ENCODE measurements at places on chromosomes 12 and 14.

DNA sequence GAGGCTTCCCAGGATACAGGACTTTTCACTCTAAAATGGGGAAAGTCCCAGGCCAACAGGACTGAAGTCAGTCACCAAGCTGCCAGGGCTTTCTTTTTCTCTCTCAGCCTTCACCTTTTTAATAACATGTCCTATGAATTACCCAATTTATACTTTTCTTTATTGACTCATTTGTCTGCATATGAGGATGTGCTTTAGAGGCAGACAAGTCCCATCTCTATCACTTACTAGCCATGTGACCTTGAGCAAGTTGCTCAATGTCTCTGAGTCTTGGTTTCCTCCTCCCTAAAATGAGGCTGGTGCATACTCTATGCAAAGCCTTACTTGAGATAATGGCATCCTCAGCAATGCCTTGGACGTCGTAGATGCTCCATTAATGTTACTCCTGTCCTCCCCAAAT, 98.1 kb upstream of the TMPO start:
- DNase-seq: no peak

GRCh38 chr12:124630791-124631313, 63.4 kb upstream of the NCOR2 start:
- no peak for DNase-seq

DNA sequence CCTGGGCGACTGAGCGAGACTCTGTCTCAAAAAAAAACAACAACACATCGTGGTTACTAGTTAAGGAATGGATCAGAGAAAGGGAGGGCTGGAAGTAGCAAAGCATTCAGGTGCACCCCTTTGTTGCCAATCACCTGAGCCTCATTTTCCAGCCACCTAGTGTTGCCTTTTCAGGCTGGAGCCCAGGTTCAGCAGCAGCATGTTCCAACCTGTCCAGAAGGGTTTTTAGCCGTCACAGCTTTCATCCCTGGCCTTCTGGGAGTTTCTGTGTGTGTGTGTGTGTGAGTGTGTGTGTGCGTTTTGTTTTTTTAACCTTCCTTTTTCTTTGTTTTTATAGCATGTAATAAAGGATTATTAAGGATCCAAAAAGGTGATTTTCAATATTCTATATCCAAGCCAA, 121.1 kb upstream of the ATF1 start:
- no peak for DNase-seq

GRCh38 chr12:114481200-114481535, 75.2 kb upstream of the TBX5 start:
- no peak for DNase-seq

DNA sequence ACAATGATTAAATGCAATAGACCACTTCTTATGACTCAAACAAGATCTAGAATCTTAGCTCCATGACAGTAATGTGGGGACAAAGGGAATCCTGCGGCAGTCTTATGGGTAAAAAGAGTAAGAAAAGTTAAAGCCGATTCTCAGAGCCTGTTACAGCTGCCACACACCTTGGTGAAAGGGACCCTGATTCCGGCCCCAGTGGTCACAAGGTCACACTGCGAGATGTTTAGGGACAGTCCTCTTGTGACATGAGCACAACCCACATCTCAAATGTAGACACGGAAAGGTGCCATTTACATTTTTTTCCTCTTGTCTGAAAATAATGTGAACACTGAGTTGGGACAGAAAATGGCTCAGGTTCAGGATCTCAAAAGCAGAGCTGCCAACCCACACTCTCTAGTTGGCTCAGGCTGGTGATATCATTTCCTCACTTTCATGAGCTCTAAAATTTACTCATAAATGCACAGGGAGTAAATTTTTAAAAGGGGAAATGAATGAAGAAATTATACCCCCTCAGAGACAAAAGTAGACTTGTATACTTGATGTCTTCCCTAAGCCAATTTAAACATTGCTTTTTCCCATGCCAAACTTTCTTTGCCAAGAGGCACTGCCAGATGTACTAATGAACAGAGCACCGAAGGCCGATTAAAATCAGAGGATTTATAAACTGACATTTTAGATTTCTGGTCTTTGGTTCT, 113.1 kb upstream of the OVCH1 start:
- DNase-seq: no peak

Data from Kasumi-1 (cell line).